GM12891 (cell line): ENCODE measurements at places on chromosomes 7 and 10.

DNA sequence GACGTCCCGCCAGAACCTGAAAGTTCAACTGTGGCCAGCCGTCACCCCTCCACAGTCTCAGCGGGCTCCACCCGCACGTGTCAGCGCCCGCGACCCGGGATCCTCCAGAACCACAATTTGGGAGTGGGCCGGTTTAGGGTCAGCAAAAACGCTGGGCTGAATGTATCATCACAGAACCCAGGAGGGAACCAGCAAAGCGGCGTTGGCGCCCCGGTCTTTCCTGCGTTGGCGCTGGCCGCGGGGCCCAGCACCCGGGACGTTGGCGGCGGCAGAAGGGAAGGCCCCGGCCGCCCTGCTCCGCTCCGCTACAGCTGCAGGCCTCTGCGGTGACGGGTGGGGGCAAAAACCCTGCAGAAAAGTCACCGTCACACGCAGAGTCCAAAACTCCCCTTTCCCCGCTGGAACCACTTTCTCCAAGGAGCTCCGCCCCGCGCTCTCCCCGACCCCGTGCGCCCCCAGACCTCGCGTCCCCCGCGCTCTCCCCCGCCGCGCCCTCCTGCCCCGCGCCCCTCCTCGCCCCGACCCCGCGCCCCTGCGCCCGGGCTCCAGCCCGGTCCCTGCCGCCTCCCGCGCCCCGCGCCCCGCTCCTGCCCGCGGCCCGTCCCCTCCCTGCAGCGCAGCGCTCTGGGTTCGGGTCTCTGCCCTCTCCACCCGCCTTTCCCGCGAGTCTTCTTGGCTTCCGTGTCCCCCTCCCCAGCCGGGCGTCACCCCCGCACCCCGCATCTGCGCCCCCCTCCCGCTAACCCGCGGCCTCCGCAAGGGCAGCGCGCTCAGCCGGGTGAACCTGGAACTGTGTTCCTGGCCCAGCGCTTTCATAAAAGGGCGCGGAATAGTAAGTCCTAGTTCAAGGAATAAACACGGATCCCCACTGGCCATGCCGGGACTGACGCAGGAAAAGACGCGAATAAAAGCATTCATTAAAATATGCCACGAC is 24.0 kb upstream of the RNF32 start:
- no peak for DNase-seq

- DNase-seq, result no peak
Observed at GRCh38 chr10:52688899-52689298, 83.7 kb downstream of the MBL2 start.

GRCh38 chr7:6121141-6121540 is 90.0 kb downstream of the ANKRD61 start:
- no peak for DNase-seq

DNA sequence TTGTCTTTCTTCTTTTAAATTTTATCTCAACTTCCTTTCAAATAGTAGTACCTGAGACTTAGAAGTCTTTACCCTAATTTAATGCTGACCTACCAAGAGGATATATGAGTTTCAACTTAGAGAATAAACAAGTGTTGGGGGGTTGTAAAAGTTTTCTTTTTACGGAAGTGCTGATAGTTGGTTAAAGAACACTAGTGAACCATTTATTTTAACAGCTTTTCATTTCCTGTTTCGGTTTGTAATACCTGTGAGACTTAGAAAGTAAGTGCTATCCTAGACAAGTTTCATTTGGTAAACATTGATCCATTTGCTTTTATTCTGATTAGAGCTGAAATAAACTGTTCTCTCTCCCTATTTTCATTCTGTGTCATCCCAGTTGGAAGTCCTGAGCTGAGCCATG is 683.1 kb upstream of the SORCS1 start:
- DNase-seq, result no peak

GRCh38 chr10:122884166-122884565 is 4.8 kb upstream of the FAM24B start:
- DNase-seq, result no peak

- DNase-seq, result no peak
Observed at GRCh38 chr7:142481548-142481947, 223.7 kb upstream of the PRSS58 start.
